SHP77 treated with DMSO at 0.1 percent for 48 hours (cell line): ENCODE measurements at places on chromosomes 16 and 17.

DNA sequence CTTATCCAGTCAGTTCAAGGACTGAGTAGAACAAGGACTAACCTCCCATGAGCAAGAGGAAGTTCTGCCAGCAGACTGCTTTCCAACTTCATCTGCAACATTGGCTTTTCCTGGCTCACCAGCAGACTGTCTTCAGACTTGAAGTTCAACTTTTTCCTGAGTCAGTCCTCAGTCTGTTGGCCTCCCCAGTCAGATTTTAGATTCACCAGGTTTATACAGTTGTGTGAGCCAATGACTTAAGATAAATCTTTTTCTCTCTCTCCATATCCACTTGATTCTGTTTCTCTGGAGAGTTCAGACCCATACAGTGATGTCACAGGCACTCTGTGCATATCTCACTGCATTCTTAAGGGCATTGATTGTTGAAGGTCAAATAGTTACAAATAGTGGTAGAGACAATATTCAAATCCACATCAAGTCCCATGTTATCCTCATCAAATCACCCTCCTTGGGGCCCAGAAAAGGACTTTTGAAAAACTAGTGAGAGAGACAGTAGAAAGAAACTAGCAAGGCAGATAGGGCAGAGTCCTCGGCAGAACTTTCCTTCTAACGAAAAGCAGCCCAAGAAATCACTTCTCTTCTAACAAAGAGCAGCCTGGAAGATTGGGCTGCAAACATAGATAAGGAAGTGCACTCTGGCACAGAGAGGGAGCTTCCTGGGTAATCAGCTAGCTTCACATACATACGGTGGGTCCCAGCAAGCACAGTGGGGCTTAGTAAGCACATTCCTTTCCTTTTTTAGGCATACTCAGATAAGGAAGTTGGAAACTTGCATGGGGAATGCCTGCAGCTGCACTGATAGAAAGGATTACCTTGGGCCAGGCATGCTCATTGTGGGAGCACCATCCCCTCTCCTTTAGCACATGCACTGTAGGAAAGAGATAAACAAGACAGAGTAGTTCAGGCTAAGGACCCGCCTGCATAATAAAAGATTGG lies 132.3 kb upstream of the FAM20A start:
- DNase-seq: no peak

- peak; percentile 16 for DNase-seq
Measured at GRCh38 chr17:46783031-46783593, 35.4 kb downstream of the WNT3 start.

DNA sequence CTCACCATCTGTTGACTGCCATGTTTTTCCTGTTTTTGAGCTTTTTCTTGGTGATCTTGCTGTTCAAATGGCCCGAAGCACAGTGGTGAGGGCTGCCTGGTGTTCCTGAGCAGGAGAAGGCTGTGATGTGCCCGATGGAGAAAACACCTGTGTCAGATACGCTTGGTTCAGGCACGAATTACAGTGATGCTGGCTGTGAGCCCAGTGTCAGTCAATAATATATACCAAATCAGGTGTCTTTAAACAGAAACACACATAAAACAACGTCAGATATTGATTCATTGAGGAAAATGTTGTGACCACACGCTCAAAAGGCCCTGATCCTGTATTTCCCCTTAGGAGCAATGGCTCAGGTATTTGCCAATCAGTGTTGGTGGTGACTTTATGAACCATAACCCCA lies 111.7 kb downstream of the SDR42E1 start:
- no peak for DNase-seq

- no peak for DNase-seq
Measured at GRCh38 chr16:5917436-5918195, 820.0 kb upstream of the EEF2KMT start.
